Eye (tissue), 1 donor: ENCODE measurements at places on chromosomes 1 and 21.

GRCh38 chr1:194280463-194280862, 1094.0 kb upstream of the B3GALT2 start:
- DNase-seq, result no peak

DNA sequence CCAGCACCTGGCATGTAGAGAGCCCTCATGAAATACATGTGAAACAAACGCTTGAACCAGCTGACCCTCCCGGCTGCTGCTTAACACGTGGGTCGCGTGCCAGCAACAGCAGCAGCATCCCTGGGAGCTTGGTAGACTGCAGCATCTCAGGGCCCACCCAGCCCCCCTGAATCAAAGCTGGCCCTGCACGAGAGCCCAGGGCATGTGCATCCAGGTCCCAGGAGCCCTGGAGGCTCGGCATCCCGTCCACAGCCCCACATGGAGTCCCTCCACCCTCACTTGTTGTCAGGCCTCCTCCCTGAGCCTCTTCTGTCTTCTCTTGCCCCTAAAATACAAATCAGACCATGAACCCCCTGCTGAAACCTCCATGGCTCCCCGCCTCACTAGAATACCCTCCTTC, 123.1 kb downstream of the MATN1 start:
- no peak for DNase-seq

DNA sequence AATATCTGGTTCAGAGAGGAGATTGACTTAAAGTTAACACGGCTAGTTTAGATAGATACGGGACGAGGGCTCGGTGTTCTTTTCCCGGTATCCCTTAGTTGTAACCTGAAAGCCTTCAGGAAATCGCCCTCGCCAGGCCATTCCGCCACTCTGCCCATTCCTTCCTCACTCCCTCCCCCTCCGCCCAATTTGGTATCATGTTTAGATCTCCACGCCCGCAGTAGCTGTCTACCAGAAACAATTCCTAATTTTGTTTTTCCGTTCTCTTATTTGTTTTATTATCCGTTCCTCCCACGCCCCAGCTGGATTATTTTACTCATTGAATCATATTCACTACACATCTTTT, 685 bp upstream of the VAMP4 start:
- no peak for DNase-seq

GRCh38 chr1:216215169-216215568, 208.1 kb downstream of the USH2A start:
- DNase-seq, result no peak

DNA sequence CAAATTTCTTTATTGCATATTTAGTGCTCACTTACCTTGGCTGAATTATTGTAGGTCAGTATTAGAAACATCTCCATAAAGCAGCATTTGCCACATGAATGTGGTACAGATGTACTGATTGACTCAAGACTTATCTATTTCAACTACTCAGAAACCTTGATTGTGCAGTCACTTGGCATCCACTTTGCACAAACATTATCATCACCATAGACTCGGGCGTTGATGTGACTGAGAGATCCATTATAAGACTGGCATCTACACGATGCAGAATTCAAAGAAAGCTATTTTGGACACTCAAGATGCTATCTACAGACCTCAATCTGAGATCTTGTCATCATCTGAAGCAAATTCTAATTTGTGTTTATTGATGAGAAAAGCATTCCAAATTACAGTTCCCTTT, 102.8 kb upstream of the USP25 start:
- DNase-seq, result no peak

- no peak for DNase-seq
Measured at GRCh38 chr1:108715932-108716331, 3.2 kb downstream of the FNDC7 start.
